Activated CD8-positive, alpha-beta memory T cell treated with anti-CD3 and anti-CD28 coated beads for 1 hour (primary cell): ENCODE measurements at places on chromosomes 13 and 19.

GRCh38 chr13:23792680-23793079 is 96.5 kb downstream of the MIPEP start:
- DNase-seq = no peak

GRCh38 chr13:77918391-77919245 is at the start of gene EDNRB:
Gene EDNRB, minus strand, starts transcription at chr13:77918831. Its CDS starts 258 bp downstream, at chr13:77918573.
- DNase-seq = no peak

GRCh38 chr13:51432576-51432975 is 20.3 kb downstream of the INTS6 start:
- no peak for DNase-seq

- DNase-seq = no peak
Observed at GRCh38 chr13:100513987-100514670, 74.5 kb downstream of the GGACT start.

DNA sequence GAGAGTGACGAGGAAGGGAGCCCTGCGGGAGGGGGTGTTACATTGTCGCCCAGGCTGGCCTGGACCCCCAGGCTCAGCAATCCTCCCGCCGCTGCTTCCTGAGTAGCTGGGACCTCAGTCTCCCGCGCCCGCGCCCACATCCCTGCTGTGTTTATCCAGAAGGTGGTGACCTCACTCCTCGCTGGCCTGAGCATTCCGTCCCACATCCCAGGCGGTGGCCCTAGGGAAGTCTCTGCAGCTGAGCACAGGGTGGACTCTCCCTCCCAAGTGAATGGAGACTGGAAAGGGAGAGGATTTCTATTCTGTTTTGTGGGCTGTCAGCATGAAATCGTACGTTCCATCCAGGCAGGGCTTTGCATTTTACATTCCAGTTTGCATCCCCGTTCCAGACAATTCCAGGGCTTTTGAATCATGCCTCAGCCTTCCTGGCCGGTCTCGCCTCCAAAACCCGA is 401 bp upstream of the ZNF765 start:
- DNase-seq = no peak

GRCh38 chr19:7680606-7681339 is at the start of gene TRAPPC5:
Gene TRAPPC5, plus strand, starts transcription at chr19:7680833. Its CDS starts 1,421 bp downstream, at chr19:7682254.
- peak; percentile 44 for DNase-seq

GRCh38 chr19:43662487-43662886 is 7.5 kb downstream of the PLAUR start:
- no peak for DNase-seq

DNA sequence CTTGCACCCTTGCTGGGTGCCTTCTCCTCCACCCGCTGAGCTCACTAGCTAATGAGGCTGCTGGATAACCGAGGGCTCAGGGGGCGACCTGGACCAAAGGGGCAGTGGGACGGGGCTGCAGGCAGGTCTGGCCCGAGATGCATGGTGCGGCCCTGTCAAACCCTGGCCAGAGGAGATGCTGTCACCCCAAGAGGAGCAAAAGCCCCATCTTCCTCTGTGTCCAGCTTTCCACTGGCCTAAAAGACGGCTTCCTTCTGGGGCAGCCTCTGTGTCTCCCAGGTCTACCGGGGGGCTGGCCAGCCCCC is 261.8 kb downstream of the TBC1D4 start:
- DNase-seq = no peak

- no peak for DNase-seq
Observed at GRCh38 chr13:19940106-19940505, 18.4 kb upstream of the ZMYM2 start.

- no peak for DNase-seq
Observed at GRCh38 chr13:46507981-46508380, 45.0 kb upstream of the LRCH1 start.

- DNase-seq = no peak
Observed at GRCh38 chr13:31227063-31227462, 27.3 kb downstream of the B3GLCT start.

DNA sequence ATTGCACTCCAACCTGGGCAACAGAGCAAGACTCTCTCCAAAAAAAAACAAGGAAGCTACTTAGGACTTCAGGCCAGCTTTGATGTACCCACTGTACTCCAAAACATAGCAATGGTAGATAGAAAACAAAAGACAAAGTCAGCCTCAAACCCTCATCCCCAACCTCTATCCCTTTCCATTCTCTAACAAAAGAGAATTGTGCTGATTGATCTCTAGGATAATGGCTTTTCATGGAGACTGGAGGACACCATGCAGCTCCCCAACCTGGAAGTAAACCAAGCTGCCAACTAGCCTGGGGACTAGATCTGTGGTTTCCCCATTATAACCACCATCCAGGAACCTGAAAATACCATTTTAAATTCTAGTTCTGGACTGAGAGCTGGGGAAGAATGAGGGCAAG is 4.3 kb upstream of the ZDHHC20 start:
- DNase-seq = no peak

- DNase-seq = no peak
Observed at GRCh38 chr13:24116131-24116530, 44.4 kb upstream of the SPATA13 start.
